ENCODE measurements at places on chromosomes 1 and 21.

DNA sequence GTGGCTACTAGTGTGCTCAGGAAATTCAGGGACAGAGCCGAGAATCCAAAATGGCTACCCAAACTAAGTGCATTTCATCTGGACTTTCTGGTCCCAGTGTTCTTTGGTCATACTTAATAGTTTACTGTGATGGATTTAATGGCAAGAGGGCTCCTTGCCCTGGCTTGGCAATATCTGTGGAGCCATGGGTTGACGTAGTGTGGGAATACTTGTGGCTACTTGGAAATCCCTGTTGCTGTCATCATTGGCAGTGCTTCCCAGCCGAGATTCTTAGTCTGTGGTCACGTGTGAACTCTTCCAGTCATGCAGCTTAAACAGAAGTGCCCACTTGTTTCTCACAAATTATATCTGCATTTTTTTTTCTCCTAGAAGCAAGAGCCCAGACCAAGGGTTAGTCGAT is 198.9 kb downstream of the HS2ST1 start:
- no peak for DNase-seq

DNA sequence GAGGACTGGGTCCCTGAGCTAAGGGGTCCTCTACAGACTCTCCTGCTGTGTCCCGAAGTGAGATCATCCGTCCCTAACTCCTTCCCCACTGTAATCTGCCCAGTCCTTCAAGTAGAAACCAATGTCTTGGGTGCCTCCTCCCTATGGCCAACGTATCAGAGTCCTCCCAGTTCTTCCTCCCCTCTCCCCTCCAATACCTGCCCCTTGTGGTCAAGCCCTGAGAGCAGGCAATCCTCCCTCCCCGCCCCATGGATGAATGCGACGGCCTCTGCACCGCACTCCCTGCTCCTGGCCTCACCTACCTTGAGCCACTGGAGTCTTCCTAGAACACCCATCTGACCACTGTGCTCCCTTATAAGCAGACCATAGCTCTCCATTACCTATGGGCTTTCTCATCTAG is 31.1 kb downstream of the HTR6 start:
- DNase-seq: no peak

DNA sequence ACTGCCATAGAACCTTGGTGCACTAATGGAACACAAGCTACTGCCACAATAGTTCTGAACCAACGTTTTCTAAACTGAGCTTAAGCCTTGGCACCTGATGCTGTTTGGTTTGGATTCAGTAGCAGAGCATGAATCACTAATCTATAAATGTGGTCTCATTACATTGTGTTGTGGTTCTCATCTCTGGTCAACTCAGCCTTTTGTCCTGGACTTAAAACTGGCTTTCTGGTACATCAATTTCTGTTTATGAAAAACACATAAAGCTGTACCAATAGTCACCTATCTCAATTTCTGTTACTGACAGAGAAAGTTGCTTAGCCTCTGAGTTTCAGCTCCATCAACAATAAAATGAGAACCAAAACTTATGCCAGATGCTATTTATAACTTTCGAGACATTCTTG is 197.5 kb upstream of the KIAA0040 start:
- DNase-seq: no peak

DNA sequence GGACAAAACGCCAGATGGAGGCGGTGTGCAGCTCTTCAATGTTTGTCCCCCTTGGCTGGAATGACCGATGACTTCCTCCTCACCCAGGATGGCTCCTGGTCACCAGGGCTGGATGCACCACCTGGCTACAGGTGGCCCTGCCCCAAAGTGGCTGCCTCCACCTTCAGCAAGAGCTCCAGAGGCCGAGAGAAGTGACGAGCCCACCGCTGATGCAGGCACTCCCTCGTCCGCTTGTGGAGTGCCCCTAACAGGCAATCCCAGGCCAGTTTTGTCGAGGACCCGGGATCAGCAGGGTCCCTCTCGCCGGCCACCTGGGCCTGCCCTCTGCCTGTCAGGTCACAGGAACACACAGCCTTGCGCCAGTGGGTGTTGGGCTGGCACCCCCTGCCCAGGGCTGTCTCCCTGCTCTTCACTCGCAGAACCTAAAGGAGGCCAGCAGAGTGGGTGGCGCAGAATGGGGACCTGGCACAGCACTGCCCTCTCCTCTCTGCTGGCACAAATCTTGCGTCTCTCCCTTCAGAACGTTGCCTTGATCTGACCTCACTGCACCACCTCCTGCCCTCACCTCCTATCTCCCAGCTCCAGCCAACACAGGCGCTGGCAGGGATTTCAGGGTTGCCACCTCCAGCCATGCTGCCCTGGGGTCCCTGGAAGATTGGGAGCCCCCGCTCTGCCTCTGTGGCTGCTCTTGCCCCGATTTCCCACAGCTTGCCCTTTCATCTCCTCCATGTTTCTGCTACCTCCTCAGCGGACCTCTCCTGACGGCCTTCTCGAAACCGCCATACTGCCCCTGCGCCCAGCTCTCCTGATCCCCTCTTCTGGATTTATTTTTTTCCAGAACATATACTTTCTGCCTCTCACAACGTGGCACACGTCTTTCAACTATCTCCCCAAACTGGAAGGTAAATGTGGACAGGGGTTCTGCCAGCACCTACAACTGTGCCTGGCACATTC is 38.6 kb downstream of the SLC45A1 start:
- DNase-seq: no peak

GRCh38 chr1:32073299-32074229 is 825 bp downstream of the TMEM39B start:
- no peak for DNase-seq

GRCh38 chr21:38261851-38262250 is 5.1 kb downstream of the KCNJ15 start:
- no peak for DNase-seq

DNA sequence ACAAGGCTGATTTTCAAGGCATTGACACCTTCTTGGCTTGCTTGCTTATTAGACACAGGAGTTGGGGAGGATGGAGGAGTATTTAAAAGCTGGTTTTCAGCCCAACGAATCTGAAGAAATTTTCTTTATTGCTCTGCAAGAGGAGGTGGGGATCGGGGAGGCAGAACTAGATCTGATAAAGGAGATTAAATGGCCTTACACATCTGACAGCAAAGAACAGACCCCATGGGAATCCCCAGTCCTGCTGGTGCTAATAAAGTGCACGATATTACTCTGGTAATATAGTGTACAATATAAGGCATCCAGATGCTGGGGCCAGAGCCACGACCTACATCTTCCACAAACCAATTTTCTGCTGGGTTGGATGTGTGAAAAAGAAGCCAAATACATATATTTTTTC is 323.0 kb downstream of the OMA1 start:
- no peak for DNase-seq

DNA sequence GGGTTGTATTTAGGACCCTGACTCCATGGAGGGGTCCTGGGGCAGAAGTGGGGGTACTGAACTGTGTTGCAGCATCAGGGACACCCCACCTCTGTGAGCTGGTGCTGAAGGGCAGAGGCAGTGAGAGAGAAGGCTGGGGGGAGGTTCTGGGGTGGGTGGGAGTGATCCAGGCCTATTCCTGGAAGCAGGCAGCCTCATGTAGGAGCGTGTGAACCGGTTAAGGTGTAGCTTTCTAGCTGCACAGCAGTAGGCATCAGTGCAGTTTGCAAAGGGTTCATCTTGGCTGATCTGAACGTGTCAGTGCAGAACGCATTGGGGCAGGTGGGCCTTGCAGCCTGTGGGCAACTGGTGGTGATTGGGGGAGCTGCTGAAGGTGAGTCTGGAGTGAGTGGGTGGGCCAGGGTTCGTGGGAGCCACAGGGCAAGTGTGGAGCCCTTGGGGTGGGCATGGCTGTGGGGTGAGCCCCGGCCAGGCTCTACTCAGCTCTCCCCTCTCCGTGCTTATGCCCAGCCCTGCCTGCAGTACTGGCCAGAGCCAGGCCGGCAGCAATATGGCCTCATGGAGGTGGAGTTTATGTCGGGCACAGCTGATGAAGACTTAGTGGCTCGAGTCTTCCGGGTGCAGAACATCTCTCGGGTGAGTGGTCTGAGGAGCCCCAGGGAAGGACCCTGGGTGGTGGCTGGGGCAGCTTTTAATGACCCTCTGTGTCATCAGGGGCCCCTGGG is 86.7 kb downstream of the PTPRU start:
- DNase-seq: no peak

DNA sequence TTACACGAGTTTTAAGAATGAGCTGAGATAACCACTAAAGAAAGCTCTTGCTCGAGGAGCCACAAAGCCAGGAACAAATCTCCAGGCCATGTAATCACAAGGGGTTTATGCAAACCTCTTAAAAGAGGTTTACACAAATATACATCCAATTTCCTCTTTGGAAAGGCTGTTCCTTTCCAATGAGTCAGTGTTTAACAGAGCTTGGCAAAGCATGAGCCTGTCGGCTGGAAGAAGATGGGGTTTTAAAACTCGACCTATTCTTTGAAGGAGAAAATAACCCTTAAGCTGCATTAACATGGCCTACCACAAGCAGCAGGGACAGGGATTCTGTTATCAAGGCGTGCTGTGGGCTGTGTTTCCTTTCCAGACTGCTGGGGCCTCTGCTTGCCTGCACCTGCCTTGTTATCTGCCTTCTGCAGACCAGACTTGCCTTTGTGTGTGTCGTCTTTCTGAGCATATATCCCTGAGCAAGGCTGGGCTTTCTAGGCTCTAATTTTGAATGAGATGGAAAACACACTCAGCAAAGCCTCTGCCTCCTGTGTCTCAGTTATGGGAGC is 40.6 kb upstream of the CYP2J2 start:
- DNase-seq: no peak

Measured in CD4-positive, alpha-beta T cell treated with Interleukin-15 for 4 hours (primary cell).